SK-N-MC (cell line): ENCODE measurements at places on chromosomes 3 and 15.

- DNase-seq = no peak
These were observed 723.8 kb downstream of the MECOM start for GRCh38 chr3:168939651-168940238.

DNA sequence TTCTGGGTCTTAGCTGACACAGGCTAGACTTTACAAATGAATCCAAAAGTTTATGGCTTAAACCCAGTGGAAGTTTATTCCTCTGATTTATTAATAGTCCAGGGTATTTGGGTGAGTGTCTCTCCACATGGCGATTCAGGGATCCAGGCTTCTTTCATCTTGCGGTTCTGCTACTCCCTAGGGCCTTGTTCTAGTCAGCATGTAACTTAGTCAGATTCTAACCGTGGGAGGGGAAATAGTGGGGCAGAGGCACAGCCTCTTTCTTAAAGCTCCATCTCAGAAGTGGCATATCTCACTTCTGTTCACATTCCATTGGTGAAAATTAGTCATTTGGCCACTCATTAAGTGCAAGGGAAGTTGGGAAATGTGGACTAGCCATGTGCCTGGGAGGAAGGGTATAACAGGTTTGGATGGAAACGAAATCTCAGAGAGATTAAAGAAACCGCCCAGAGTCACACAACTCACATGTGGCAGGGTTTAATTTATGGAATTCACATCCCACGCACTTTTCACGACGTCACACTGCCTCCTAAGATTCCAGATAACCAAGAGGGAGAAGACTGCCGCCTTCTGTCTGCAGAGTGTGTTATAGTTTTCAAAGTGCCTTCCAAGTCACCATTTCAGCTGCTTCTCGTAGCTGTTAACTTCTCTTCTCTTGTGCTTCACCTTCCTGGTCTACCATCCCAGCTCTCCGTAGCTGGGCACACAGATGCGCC lies 11.4 kb upstream of the RASGRF1 start:
- DNase-seq = no peak

GRCh38 chr15:42032376-42033213 lies 11.8 kb upstream of the PLA2G4E start:
- no peak for DNase-seq

GRCh38 chr3:96755519-96755918 lies 58.9 kb upstream of the EPHA6 start:
- no peak for DNase-seq

DNA sequence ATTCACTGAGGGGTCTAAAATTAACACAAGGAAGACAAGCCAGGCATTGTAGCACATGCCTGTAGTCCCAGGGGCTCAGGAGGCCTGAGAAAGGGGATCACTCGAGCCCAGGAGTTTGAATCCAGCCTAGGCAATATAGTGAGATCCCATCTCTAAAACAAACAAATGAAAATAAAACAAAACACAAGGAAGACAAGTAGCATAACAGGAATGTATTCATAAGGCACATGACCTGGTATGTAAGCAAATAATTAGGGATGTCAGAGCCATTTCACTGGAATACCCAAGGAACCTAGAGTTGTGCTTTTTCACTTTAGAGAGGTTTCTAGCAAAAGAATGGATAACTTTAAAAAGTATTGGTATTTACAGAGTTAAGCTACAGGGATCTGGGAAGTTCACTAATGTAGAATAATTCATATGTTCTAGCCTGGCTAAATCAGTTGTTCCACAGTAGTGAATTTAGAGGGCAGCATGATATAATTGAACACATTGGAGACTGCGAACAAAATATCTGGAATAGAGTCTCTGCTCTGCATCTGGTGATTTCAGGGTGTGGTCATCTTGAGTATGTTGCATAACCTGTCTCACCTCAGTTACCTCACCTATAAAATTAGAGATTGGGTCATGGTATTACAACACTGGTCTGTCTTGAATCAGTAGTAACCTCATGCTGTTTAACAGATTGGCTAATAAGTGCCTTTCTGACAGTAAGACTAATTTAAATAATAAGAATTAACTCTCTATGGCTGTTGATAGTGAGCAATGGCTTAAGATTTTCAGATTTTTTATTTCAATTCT lies 9.3 kb downstream of the GRAMD1C start:
- no peak for DNase-seq

GRCh38 chr3:65126527-65127410 lies 439.0 kb upstream of the ADAMTS9 start:
- no peak for DNase-seq

DNA sequence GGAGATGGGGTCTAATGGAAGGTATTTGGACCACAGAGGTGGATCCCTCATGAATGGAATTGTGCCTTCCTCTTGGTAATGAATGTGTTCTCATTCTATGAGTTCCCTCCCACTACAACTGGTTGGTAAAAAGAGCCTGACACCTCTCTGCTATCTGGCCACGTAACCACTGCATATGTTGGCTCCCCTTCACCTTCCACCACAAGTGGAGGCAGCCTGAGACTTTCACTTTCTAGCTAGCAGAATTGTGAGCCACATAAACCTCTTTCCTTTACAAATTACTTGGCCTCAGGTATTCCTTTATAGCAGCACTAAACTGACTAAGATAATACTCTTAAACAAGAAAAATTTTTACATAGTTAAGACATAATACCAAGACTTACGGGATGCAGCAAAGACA lies 155.3 kb downstream of the NR1I2 start:
- DNase-seq = no peak

GRCh38 chr3:11136830-11137626 lies 17.3 kb upstream of the HRH1 start:
- no peak for DNase-seq

DNA sequence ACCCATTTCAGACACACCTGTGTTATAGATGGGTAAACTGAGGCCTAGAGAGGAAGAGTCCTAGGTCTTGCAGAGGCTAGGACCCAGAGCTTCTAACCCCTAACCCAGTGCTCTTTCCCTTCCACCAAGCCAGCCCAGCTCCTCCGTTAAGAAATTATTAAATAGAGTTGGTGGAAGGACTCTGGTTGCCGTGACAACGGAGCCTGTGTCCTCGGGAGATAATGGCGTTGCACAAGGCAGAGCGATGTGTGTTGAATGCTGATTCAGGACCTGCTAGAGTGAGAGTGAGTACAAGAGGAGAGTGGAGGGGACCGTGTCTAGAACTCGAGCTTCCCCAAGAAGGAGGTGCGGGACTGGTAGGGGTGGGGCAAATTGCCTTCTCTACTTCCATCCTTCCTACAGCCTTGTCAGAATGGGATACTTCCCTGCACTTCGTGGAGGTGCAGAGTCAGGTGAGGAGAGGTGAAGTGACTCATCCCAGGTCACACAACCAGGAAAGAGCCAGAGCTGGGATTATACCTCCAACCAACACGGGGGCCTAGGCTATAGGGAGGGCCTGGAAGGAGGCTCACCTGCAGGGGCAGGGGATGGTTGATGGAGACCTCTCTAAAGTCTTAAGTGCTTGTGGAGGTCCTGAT lies 8.6 kb downstream of the SLC6A1 start:
- no peak for DNase-seq

DNA sequence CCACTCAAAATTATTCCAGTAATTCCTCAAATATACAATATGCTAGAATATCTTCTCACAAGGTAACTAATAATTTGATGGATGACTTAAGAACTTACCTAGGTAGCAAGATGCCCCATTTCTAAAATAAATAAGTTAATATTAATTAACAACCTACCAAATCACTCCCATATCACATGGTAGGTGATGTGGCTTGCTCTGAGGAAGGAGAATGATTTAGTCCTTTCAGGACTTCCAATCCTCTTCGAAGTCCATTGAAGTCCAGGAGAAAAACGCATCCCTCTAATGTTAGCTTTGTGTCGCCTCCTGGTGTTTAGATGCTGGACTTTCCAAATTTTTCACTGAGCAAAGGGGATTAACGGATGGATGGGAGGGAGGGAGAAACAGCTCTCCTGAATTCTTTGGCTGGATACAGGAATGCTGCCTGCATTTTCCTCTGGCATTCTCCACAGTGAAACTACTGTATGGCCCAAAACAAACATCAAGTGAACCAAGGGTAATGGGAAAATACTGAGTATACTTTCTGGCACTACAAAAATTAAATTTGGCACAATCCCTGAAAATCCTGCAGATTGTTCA lies 58.6 kb downstream of the PRICKLE2 start:
- no peak for DNase-seq

DNA sequence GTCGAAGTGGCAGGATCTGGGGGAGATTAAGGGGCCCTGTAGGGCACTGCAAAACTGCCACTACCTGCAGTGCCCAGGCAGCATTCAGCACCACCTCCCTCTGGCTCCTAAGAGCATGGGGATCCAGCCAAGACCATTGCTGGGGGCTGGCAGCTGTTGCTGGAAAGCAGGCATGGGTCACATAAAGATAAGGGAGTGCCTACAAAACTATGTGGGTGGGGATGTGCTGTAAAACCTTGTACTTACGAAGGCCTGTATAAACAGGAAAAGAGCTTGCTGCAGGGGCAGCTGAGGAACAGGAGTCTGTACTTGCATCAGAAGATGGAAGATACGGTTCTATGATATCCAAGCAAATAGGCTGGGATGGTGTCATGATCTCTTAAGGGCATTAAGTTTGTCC lies 27.1 kb downstream of the IL20RB start:
- DNase-seq = no peak

DNA sequence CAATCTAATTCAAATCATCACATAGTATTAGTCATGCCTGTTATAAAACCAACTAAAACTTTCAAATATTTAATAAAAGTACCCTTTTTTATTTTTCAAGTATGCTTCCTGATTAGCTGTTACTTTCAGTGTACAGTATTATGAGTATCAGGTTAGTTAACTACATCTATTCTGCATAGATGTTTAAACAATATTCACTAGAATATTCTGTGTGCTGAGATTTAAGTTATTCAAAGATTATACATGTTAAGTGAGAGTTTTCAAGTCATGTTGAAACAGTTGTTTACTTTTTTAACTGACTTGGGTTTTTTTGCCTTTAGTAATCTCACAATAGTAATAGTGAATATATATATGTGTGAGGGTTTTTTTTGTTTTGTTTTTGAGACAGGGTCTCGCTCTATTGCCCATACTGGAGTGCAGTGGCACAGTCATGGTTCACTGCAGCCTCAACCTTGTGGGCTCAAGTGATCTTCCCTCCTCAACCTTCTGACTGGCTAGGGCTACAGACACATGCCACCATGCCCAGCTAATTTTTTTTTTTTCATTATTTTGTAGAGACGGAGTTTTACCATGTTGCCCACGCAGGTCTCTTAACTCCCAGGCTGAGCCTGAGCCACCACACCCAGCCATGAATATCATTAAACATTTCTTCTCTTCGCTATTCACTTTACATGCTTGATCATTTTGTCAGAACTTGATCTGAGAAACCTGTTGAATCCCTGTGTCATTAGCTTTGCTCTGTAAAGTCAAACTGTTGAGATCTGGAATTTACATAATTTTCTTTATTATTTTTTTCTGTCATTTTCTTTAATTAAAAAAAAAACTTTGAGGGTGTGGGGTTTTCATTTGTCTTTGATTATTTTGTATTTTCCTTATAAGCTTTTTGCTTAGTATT lies 286.2 kb upstream of the UBE2E1 start:
- DNase-seq = no peak

DNA sequence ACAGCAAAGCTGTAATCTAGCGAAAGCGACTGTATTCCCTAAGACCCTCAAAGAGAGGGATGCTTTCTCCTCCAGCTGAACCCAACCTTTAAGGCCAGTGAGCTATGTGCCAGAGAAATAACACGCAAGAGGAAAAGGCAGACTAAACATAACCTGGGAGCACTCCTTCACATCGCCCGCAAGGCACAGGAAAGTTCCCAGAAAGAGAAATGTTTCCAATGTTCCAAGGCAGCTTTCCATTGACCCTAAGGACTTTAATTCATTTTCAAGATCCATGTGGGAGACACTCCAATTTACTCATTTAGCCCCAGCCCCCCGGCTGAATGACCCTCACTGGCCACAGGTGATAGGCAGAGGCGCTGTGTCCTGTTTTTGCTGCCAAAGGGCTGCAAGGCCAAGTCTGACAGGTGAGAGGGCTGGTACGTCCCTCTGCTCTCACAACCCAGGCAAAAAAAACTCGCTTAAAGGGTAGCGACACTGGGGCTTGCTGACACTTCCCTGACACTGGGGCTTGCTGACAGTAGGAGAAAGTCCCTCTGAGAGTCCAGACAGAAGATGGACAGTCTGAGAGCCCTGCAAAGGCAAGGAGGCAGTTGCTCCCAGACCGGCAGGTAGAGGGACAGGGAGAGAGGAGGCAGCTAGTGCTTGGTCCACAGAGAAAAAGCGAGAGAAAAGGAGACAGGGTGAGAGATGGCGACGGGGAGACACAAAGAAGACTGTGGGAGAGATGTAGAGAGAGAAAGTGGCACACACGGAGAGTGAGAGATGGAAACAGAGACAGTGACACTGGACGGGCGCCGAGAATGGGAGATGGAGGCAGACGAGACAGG lies 702 bp downstream of the ARHGEF3 start:
- no peak for DNase-seq

GRCh38 chr3:52787246-52787645 lies 7.3 kb upstream of the ITIH3 start:
- DNase-seq = no peak

DNA sequence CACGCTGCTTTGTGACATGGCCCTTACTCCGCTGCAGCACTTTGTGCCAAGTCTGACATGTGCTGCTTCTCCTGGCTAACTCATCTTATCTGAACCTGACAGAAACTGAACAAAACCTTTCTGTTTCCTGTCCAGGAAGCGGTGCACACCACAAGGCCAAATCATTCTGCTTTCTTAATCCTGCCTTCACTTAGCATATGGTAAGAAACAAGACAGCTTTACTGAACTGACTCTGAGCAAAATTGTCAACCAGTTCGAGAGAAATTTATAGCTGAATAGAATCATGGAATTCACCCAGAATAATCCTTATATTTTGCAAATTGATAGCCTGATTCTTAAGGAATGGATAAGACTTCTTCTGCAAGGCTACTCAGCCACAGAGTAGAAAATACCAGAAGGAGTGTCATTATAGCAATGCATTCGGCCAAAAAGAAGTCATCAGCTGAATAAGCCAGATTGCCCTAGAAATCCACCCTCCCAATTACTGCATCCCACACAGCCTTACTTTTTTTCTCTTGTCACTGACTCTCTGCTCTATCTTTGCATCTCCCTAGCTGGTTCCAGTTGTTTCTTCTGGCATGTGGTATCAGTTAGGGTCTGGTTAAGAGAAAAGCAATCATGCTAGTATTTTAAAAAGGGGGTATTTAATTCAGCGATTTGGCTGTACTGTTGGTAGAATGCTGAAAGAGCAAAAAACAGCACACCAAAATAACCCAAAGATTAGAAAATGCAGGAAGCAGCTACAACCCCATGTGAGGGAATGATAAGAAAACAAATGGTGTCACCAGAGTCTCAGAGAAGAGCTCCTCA lies 41.6 kb upstream of the STRIT1 start:
- DNase-seq = no peak
